ENCODE measurements at places on chromosomes 3 and 15.
A peak's percentile ranks its signal among the peaks of the same experiment; 100 is the strongest.

DNA sequence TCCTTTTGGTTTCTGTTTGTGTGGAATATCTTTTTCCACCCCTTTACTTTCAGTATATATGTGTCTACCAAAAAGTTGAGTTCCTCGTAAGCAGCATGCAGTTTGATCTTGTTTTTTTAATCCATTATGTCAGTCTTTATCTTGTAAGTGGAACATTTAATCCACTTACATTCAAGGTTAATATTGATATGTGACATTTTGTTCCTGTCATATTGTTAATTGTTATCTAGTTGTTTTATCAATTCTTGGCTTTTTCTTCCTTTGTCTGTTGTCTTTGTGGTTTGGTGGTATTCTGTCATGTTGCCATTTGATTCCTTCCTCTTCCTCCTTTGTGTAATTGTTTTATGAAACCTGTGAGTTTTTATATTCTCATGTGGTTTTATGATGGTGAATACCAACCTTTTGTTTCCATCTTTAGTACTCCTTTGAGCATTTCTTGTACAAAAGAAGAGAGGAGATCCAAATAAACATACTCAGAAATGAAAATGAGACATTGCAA, 43.4 kb upstream of the XCR1 start:
- no peak for DNase-seq

- no peak for DNase-seq
These were observed 7.2 kb downstream of the CD276 start for GRCh38 chr15:73691396-73691795.

DNA sequence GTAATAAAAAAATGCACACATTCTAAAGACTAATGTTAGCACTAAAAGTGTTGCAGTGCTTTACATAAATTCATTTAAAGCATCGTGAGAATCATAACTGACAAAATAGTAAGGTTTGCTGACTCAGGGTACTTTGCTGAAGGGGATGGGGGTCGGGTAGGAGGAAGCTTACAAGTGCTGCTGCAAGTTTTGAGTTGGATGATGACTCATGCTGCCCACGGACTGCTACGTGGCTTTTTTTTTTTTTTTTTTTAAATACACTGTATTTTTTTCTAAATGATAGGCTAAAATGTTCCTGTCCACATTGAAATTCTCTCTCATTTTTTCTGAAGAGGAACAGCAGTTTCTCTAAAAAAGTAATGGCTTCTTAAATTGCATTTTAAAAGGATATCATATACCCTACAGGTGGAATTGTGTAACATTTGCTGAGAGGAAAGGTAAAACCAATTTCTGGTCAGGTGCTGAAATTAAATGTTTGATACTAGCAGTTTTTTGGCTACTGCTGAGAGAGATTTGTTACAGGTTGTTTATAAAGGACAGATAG, 2.2 kb downstream of the MAPK6 start:
- peak; percentile 54 for DNase-seq

- no peak for DNase-seq
These were observed 64.5 kb upstream of the CADPS start for GRCh38 chr3:62939707-62940106.

DNA sequence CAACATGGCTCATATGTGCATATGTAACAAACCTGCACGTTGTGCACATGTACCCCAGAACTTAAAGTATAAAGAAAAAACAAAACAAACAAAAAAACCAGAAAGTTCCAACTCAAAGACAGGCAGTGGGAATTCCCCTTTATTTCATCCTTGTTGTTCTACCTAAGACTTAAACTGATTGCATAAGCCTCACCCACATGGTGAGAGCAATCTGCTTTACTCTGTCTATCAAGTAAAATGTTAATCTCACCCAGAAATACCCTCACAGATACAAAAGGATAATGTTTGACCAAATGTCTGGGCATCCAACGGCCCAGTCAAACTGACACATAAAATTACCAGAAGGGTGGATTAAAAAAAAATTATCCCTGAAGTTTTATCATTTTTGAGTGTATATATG, 190.9 kb upstream of the PLSCR5 start:
- no peak for DNase-seq

- DNase-seq, result no peak
These were observed 19.4 kb downstream of the TGFBR2 start for GRCh38 chr3:30625541-30626438.

- DNase-seq, result no peak
These were observed 143.5 kb downstream of the NUP210 start for GRCh38 chr3:13276438-13277195.

DNA sequence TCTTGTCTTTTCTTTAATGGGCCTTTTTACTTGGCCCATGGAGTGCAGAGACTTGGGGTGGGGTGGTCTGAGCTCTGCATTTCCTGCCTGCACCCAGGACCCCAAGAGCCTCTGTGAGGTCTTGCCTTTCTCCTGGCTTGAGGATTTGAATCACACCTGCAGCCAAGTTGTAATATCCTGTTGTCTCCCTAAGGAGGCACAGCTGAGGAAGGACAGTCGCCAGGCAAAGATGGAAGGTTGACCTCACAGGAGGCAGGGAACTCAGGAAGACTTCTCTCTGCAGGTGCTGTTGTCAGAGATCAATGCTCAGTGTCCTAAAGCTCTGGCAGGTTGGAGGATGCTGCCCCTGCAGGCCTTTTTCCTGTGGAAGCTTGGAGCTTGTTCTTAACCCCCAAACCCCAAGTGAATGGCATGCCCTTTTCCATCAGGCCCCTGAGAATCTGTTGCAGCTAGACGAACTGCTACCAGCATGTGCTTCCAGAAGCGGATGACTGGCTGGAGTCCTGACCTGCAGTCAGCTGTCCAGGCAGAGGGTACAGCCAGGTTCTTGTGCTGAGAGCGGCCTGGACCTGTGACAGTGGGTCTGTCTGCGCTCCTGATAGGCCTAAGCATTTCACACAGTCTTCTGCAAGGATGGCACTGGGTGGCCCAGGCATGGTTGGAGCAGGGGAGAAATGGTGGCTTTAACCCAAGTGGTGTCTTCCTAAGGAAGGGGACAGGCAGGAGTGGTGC, 120.0 kb downstream of the EEFSEC start:
- DNase-seq, result no peak

GRCh38 chr15:59543721-59544547, 67.6 kb upstream of the GCNT3 start:
- DNase-seq, result no peak

DNA sequence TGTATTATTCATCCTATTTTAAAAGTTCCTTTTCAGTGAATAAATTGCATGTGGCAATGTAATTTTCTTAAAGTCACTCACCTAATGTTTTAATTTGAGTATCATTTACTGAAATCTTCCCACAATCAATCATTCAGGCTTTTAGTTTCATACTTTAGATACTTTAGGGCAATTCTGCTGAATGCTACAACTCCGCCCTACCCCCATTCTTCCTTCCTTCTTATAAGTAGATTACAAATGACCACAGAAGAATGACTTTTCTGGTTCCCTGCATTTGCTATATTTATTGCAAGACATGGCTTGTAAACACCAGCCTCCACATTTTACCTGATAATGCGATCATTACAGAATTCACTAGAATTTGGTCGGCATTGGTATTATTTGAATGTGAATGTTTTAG, 1061.9 kb downstream of the FHIT start:
- no peak for DNase-seq

- no peak for DNase-seq
These were observed 6.0 kb downstream of the PLIN1 start for GRCh38 chr15:89673165-89673512.

DNA sequence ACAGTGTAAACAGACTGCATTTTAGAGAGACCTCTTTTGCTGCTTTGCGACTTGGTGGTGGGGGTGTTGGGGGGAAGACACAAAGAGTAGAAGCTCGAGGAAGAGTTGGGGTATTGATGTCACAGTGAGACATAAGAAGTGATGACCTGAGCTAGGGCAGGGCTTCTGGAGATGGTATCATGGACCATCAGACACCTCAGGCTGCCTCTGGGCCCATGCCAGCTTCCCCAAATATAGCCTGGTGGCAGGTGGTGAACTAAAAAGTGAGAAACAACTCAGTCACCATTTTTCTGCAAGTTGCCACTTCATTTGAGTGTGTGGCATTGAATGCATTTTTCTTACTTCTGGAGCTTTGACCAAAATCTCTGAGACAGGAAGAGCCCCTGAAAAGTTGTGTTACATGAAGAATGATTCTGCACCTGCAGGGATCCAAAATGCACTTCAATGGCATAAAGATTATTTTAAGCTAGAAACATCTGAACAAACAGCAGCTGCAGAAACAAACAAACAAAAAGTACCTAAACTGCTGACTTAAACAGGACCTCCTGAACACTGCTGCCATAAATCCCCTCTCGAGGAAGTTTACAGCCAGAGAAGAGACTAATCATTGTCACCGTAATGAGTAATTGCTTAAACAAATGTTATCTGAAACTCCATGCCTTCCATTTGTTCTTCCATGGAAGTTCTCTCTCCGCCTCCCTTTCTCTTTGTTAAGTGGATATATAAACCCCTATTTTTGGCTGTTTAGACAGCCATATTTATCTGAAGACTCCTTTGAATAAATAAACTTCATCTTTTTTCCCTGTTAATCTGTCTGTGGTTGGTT, 15.2 kb upstream of the XIRP1 start:
- no peak for DNase-seq

DNA sequence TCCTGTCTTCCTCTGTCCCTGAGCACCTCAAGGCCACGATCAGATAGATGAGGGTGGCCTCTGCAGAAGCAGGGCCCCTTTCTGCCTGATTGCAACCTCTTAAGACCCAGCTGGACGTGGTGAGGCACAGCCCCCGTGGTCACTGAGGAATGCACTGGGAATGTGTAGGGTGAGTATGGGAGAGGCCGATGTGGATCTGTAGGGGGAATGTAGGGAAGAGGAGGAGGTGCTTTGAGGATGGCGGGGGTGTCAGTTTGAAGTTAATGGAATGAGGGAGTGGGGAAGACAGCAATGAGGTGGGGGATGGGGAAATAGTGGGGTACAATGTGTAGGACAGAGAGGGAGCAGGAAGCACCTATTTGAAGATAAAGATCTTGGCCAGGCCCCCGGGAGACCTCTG, 785 bp upstream of the IQCF5 start:
- no peak for DNase-seq

GRCh38 chr3:157226173-157226847, 66.4 kb upstream of the CCNL1 start:
- no peak for DNase-seq

DNA sequence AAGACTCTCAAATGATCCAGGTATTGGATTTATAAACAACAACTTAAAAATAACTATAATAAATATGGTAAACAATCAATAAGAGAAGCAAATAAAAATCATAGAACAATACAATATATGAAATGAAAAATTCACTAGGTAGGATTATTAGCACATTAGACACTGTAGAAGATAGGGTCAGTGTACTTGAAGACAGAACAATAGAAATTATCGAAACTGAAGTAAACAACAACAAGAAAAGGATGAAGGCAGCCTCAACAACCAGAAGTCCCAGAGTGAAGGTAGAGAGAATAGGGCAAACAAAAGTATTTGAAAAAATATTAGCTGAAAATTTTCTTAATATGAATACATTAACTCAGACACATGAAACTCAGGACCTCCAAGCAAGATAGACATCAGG, 11.9 kb downstream of the IQCB1 start:
- no peak for DNase-seq

DNA sequence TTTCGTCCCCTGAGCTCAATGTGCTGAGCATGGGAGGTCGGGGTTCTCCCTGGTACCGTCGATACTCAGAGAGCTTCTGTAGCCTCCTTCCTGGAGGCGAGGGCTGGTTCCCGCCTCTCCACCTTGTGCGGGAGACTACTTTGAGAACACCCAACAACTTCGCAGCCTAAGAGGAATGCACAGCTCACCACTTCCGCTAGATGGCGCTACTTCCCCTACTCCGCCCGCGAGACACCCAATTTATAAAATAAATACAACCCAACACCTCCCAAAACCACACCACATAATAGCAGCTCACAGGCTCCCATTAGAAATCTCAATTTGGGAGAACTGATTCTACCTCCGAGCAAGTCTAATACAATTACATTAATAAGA, 1.2 kb downstream of the RGMA start:
- peak; percentile 86 for DNase-seq

GRCh38 chr15:66491846-66492245, 5.7 kb downstream of the SNAPC5 start:
- no peak for DNase-seq

DNA sequence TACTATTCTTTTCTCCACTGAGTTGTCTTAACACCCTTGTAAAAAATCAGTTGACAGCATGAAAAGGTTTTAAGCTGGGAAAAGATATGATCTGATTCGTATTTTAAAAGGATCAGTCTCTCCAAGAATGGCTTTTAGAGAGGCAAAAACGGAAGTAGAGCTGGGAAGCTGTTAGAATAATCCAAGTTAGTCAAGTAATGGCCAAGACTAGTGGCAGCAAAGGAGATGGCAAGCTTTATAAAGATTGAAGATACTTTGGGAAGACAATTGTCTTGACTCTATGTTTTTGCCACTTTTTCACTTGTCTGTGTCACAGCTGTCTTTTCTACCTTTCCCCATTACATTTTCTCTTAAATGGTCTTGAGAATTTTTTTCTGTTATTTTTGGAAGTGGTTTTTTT, 243.5 kb upstream of the MANF start:
- DNase-seq, result no peak

DNA sequence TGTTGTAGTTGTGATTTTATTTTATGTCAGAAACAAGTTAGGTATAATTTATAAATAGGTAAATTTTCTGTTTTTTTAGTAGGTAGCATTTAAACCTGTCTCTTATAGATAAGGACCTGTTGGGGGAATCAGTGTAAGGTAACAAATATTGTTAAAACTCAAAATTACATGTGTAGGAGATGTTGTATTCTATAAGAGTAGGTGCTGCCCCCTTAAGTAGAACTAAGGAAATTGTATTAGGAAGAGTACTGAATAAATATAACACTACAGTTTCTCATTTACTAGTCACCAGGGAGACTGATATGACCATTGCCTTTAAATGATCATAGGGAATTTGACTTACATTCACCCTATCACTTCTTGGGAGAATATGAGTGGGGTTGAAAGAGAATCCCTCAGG, 31.2 kb downstream of the SLC25A36 start:
- no peak for DNase-seq

DNA sequence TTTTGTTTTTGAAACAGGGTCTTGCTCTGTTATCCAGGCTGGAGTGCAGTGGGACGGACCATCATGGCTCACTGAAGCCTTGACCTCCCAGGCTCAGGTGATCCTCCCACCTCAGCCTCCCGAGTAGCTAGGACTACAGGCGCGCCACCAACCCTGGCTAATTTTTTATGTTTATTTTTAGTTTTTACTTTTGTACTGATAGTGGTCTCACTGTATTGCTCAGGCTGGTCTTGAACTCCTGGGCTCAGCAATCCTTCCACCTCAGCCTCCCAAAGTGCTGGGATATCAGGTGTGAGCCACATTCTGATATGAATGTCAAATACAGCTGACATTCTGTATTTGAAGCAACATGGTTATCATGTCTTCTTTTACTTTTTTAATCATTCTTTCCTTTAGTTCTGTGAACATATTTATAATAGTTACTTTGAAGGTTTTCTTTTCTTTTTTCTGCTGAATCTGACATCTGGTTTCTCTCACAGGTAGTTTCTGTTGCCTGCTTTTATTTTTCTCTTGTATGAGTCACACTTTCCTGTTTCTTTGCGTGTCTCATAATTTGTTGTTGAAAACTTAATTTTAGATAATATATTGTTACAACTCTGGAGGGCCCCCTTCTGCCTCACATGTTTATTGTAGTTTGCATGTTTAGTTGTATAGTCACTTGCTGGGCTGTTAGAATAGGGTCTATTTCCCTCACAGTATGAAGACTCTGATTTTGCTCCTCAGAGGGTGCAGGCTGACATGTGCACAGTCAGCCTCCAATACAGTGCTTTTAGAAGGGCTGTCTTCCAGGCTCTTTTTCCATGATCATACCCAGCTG, 8.4 kb upstream of the CNTN4 start:
- DNase-seq, result no peak

- DNase-seq, result no peak
These were observed 216.3 kb downstream of the LPP start for GRCh38 chr3:188370081-188370830.
